Fibroblast of skin of scalp (primary cell): ENCODE measurements at places on chromosomes 11 and 22.

DNA sequence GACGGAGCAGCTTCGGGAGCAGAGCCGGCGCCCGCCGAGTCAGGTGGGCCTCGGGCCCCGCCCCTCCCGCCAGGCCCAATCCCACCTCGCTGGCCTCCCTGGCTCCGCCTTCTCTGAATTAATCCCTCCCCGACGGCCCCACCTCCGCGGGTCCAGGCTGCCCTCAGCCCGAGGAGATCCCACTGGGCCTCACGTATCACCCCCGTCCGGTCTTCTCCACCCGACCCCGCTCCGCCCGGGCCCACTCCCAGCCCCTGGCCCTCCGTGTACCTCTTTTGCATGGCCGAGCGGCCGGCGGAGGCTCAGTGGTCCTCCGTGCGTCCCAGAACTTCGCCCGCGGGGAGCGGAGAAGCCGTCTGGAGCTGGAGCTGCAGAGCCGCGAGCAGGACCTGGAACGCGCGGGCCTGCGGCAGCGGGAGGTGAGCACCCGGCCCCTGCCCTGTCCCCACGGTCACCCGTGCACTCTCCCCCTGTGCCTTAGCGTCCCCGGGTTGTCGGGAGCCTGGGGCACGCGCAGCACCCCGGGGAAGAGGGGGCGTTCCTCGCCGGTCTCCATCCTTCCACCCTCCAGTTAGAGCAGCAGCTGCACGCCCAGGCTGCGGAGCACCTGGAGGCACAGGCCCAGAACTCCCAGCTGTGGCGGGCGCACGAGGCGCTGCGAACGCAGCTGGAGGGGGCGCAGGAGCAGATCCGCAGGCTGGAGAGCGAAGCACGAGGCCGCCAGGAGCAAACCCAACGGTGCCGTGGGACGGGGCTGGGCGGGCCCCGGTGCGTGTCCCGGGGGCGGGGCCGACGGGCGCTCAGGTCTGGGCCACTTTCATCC, 2.2 kb upstream of the CD151 start:
- DNase-seq = peak; percentile 53

DNA sequence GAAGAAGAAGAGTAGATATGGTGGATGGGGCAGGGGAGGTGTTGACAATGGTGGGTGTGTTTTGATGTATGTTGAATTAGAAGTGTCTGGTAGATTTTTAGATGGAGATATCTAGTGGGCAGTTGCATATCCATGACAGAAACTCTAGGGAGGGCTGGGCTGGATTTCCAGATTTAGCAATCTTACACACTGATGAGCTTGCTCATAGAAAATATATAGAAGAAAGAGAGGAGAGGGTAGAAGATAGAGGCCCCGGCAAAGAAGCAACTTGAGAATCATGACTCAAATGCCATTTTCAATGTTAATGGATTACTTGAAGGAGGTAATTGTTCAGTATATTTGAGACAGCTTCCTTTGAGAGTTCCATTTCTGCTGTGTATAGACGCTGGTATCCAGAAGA, 8.2 kb downstream of the REXO2 start:
- DNase-seq = no peak

GRCh38 chr22:30233582-30233981, 13.0 kb downstream of the LIF start:
- no peak for DNase-seq

- DNase-seq = no peak
Observed at GRCh38 chr11:43737201-43737590, 56.7 kb downstream of the HSD17B12 start.

DNA sequence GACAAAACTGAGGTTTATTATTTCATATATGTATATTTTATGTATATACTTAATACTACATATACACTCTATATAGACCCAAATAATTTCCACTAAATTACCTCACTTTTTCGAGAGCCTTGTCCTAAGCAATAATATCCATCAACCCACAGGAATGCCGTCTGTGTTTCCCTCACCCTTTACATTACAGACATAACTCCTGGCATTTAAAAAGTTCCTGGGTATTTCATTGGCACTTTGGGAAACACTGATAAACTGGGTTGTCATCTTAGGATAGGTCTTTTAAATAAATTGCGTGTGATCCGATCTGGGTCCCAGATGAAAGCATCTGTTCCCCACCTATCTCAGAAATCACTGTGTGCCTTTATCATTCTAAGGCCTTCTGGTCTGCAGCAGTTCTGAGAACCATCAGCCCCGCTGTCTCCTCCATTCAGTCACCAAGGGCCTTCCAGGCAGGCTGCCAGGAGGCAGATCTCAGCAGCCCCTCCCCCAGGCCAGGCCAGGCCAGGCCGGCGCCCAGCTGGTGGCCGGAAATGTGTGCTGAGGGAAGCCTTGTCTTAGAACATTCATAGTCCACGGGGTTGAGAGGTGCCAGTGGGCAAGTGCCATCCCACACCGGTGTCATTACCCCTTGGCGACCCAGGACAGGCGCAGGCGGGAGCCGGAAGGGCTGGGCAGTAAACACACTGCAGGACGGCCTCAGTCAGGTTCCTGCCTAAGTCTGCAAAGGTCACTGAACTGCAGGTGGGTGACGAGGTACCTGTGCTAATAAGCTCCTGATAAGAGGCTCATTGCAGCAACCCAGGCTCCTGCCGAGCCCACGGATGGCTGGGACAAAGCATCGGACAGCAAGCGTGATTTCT, 3.3 kb downstream of the FGF19 start:
- DNase-seq = peak; percentile 68

DNA sequence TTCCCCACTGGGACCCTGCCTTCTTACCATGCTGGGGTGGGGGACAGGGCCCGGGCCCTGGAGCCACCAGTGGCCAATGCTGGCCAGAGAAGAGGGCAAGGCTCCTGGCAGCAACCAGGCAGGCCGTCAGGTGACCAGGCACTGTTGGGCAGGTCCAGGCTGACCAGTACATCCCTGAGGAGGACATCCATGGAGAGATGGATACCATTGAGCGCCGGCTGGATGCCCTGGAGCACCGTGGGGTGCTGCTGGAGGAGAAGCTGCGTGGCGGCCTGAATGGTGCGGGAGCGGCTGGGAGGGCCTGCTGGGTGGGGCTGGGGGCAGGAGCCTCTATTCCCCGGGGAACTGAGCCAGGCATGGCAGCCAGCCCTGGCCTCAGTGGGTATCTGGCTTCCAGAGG, 21.0 kb downstream of the C22orf23 start:
- no peak for DNase-seq

DNA sequence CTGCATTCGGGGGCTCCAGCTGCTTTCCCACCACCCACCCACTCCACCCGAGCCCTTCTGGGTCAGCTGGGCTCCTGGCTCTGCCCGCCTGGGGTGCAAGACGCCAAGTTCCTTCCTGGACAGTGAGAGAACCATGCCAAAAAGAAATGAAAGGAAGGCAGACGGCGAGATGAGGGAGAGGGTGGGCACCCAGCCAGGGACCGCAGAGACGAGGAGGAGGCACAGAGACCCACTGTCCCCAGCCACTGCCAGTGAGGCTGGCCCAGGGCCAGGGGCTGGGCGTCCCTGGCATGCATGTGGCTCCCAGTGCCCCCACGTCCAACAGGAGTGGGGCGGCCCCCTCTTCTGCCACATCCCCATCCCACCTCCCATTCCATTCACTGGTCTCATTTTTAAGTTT, 10.8 kb upstream of the CD81 start:
- no peak for DNase-seq

- DNase-seq = no peak
Observed at GRCh38 chr11:63490551-63491239, at the start of gene PLAAT5. Gene PLAAT5 (minus strand): TSS chr11:63491167. CDS start chr11:63491034, 133 bp downstream.

- no peak for DNase-seq
Observed at GRCh38 chr11:113725407-113725806, 19.3 kb upstream of the TMPRSS5 start.

- no peak for DNase-seq
Observed at GRCh38 chr11:64089493-64089892, 53.8 kb downstream of the FLRT1 start.

DNA sequence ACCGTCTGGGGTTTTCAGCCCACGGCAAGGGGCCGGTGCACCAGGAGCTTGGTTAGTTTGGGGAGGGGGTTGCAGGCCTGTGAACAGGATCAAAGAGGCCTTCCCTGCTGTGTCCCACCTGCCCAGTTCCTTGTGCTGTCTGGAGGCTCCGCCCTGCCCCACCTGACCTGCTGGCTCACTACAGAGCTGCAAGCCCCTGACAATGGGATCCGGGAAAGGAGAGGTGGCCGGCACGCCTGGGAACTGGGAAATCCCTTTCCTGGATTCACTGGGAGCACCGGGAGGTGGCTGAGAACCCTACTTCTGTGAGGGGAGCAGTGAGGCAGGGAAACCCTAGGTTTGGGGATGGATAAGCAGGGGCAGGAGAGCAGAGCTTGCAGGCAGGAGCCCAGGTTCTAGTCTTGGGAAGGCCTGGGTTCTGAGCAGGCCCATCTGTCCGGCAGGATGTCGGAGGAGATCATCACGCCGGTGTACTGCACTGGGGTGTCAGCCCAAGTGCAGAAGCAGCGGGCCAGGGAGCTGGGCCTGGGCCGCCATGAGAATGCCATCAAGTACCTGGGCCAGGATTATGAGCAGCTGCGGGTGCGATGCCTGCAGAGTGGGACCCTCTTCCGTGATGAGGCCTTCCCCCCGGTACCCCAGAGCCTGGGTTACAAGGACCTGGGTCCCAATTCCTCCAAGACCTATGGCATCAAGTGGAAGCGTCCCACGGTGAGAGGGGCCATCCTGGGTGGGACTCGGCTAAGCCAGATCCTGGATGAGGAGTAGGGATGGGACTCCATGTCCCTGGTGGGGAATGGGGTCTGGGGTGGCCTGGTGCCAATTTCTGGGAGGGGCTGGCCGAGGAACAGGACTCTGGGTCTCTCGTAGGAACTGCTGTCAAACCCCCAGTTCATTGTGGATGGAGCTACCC, 786 bp downstream of the CAPN1 start:
- no peak for DNase-seq

DNA sequence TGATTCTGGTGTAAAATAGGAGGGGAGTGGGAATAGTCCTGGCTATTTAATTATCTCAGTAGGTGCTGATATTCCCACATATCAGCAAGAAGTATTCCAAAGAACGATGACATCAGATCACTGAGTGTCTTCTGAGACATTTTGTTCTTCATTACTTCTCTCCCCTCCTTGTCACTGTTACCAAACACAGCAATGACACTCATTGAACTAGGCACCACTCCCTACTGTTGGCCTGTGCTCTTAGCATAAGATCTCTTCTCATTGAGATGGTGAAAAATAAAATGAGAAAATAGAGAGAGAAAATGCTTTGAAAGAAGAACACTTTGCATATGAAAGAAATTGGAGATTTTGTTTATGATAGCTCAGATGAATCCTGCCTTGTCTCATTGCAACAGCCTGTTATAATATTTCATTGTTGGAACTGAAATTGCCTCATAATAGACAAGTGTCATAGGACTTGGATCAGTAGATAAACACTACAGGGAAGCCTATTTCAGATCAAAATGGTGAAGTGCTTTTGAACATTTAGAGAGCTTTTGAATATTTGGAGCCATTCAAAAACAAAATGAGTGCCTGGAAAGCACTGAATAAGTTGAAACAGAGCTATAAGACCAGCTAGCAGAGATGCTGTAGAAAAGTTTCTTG, 11.3 kb upstream of the ETS1 start:
- DNase-seq = no peak

DNA sequence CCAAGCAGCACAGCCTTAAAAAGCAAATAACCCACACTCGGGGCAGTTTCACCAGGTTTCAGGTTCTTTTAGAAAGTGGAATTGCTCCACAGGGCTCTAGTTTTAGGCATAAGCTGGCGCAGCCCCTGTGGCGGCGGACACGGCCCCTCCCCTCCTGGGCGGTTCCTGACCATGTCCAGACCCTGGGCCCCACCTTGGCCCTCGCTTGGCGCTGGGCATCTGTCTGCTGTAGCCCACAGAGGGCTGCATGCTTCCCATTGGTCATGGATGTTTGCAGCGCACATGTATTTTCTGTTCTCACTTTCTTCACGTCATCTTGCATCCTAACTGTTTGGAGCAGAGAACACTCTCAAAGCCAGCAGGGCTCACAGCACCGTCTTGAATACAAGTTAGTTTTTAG, 244.3 kb downstream of the BRD1 start:
- DNase-seq = no peak

GRCh38 chr22:39960791-39961746, 872 bp downstream of the TMA7B start:
- DNase-seq = peak; percentile 91

DNA sequence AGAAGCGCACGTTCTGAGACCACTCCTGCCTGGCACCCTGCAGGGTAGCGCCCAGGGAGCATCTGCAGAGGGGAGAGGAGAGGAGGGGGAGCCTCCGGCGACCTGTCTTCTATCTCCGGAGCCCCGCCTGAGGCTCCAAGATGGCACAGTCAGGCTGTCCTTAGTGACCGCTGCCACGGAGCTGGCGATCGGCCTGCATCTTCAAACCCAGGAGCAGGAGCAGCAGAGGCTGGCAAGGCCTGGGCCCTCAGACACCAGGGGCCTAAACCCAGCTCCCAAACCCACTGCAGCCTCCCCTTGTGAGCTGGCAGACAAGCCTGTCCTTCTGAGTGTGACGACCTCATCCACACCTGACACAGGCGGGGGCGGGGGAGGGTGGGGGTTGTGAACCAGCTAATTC, 34.9 kb downstream of the TOLLIP start:
- no peak for DNase-seq

GRCh38 chr11:23099256-23099655, 239.0 kb upstream of the CCDC179 start:
- DNase-seq = peak; percentile 36

GRCh38 chr11:100205926-100206325, 481.2 kb upstream of the ARHGAP42 start:
- no peak for DNase-seq

GRCh38 chr11:130070846-130071200, 1.1 kb downstream of the APLP2 start:
- peak; percentile 20 for DNase-seq

- DNase-seq = no peak
Observed at GRCh38 chr11:122746050-122746478, 90.5 kb downstream of the UBASH3B start.

DNA sequence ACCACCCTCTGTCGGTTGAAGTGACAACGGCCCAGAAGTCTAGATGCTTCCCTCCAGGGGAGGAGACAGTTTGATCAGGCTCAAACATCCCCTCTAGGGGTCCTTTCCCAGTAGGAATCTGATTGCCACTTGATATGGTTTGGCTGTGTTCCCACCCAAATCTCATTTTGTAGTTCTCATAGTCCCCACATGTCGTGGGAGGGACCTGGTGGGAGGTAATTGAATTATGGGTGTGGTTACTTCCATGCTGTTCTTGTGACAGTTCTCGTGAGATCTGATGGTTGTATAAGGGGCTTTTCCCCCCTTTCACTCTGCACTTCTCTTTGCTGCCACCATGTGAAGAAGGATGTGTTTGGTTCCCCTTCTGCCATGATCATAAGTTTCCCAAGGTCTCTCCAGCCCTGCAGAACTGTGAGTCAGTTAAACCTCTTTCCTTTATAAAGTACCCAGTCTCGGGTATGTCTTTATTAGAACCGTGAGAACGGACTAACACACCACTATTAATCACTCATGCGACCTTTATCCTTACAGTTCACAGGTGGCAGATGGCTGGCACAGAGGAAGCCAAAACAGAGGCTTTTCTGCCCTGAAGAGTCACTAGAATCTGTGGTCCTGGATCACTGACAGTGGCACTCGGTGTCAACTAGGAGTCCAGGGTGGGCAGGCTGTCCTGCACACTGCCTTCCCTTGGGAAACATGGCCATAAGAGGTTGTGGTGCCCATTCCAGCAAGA, 21.6 kb downstream of the ASPHD2 start:
- no peak for DNase-seq
